ENCODE measurements at places on chromosomes 7 and 10.

DNA sequence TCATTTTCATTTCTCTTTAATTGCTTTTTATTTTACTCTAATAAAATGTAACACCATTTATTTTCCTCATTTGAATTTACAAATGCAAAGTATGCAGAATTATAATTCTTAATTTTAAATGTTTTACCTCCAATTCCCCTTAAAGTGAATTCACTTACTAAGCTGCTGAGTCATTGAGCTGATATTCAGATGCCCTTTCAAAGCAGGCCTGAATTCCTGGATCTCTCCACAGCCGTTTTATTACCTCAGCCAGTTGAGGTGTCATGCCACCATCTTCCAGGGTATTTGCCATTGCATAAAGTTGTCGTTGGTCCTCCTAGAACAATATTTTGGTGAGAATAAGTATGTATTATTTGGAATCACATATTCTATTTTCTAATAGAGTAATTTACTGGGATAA lies 33.2 kb downstream of the GNAT3 start:
- no peak overlapping the region for H3K4me3 ChIP-seq
- H3K27me3 ChIP-seq: no peaks in the 10 kb centered on the region
- DNase-seq: no peak

DNA sequence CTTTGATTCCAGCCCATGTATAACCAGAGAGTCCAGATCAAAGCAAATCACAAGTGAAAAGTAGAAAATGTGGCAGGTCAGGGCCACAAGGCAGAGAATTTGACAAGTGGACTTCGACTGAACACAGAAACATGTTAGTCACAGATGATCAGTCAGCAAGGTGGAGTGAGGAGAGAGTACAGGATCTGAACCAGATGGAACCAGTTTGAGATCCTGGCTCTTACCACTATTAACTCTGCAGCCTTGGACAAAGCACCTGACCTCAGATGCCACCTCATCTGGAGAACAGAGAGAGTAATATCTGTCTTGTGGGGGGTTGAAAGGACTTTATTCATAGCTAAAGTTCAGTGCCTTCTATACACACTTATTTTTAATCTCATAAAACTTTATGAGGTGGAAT lies 4.4 kb downstream of the MRLN start:
- no peaks in the 10 kb centered on the region for H3K4me1 ChIP-seq
- no peak for DNase-seq
- no peaks in the 10 kb centered on the region for H3K36me3 ChIP-seq
- H3K27me3 ChIP-seq: no peaks in the 10 kb centered on the region

DNA sequence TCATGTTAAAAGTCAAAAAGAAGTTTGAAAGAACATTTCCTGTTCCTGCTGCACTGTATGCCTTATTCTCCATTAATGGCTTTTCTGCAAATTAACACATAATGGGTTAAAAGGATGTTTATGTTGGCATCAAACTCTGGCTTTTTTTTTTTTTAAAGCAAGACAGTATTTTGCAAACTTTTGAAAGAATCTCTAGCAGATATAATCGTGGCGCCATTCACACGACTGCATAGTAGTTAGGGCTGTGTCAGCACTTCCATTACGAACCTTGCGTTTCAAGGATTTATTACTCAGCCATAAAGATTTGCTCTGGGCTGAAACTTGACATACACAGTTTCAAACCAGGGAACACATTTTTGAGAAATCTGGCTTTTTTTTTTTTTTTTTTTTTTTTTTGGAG lies 207.8 kb downstream of the DYNC1I1 start:
- H3K4me3 ChIP-seq: no peak overlapping the region
- H3K36me3 ChIP-seq: no peaks in the 10 kb centered on the region
- H3K27ac ChIP-seq: no peak overlapping the region

DNA sequence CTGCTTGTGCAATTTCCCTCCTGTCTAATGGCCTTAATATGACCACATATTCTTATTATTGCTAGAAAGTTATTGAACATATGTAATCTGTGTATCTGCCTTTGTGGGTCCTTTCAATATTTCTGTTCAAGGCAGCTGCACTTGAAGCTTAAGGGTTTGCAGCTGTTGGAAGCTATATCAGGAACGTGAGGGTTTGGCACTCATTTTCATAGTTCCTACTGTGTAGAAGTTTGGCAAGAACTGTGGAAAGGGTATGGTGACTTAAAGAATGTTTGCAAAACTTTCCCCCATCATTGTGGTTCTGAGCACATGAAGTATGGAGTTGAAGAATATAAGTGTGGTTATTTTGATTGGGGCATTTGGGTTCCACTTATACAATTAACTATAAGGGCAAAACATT lies 144.7 kb upstream of the SEMA3A start:
- H3K36me3 ChIP-seq: no peaks in the 10 kb centered on the region
- H3K4me1 ChIP-seq: 0 out of 2 replicates have a peak, but pooled peaks cover 4% of the 10 kb centered on the region
- no peak overlapping the region for H3K4me3 ChIP-seq

DNA sequence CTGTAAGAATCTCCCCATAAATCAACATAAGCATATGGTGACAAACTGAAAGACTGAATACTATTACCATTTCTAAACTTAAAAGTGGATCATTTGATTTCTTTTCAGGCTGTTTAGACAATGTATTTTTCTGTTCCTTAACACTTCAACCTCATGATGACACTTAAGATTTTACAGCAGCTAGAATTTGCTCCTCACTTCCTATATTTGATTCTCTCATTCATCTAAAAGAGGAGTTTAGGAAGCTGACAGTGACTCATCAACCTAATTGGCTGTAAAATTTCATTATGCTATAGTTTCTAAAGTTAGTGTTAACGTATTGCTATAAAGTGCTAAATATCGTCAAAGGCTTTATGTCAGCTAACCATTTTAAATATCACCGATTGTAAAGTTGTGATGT lies 478.7 kb downstream of the GRM8 start:
- no peak for DNase-seq
- no peaks in the 10 kb centered on the region for H3K27me3 ChIP-seq
- H3K36me3 ChIP-seq: no peaks in the 10 kb centered on the region
- no peaks in the 10 kb centered on the region for H3K4me1 ChIP-seq
- no peak overlapping the region for H3K27ac ChIP-seq
- H3K4me3 ChIP-seq: no peak overlapping the region

DNA sequence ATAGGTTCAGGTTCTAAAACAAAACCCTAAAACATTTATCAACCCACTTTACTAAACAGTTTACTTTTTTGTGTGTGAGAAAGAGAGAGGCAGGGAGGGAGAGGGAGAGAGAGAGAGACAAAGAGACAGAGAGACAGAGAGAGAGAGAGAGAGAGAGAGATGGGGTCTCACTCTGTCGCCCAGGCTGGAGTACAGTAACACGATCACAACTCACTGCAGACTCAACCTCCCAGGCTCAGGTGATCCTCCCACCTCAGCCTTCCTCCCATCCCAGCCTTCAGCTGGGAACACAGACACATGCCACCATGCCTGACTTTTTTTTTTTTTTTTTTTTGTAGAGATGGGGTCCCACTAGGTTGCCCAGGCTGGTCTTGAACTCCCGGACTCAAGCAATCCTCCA lies 52.9 kb downstream of the PARD3 start:
- H3K4me1 ChIP-seq: no peaks in the 10 kb centered on the region
- H3K27ac ChIP-seq: no peak overlapping the region
- H3K36me3 ChIP-seq: no peaks in the 10 kb centered on the region
- H3K27me3 ChIP-seq: no peaks in the 10 kb centered on the region

- H3K4me3 ChIP-seq: no peak overlapping the region
- DNase-seq: no peak
- no peak overlapping the region for H3K27ac ChIP-seq
- no peaks in the 10 kb centered on the region for H3K36me3 ChIP-seq
Measured at GRCh38 chr10:75408509-75408875, 6.9 kb upstream of the ZNF503 start.

DNA sequence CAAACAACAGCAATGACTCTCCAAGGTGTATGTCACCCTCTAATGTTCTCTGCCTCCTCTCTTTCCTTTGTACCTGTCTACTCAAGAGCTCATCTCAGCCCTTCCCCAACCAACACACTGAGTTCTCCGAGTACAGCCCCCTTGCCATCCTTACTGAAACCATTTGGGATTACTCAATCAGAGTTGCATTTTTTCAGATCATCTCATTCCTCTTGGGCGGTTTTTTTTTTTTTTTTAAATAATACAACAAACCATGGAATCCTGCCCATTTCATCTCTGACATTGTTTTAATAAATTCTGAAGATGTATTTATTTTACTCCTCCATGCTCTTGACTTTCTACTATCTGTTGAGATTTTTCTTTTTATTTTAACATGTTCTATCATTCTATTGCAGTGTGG lies 4.2 kb upstream of the CREB3L2 start:
- no peaks in the 10 kb centered on the region for H3K27me3 ChIP-seq
- H3K4me3 ChIP-seq: no peak overlapping the region
- DNase-seq: no peak
- H3K4me1 ChIP-seq: no peaks in the 10 kb centered on the region

DNA sequence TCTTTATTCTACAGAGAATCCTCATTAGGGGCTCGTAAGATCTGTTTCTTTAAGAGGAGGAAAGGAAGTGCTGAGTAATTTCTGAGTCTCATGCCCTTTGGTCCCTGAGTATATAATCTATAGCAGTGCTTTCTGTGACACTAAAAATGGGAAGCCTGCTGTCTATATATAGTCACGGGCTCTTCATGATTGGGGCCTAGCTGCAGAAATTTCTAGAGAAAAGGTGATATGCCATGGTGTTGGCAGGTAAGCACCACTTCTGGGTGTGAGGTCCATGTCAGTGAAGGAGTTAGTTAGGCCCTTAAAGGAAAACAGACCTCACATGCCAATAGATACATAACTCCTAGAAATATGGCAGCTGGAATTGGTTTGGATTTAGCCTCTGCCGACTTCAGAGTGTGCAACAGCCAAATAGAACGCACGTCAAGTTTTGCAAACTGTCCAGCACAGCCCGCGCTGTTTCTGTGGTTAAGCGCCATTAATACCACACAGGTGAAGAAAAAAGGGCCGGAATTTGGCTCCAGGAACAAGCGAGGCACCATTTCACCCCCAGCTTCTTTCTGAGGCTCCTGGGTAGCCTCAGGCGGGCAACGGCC lies 123.2 kb downstream of the TACC2 start:
- H3K27me3 ChIP-seq: no peaks in the 10 kb centered on the region
- no peak overlapping the region for H3K27ac ChIP-seq
- no peak for DNase-seq
- no peaks in the 10 kb centered on the region for H3K36me3 ChIP-seq
- no peak overlapping the region for H3K4me3 ChIP-seq

- H3K4me1 ChIP-seq: no peaks in the 10 kb centered on the region
- H3K36me3 ChIP-seq: no peaks in the 10 kb centered on the region
- H3K27me3 ChIP-seq: no peaks in the 10 kb centered on the region
- no peak overlapping the region for H3K4me3 ChIP-seq
- H3K27ac ChIP-seq: no peak overlapping the region
Measured at GRCh38 chr10:78944723-78945312, 123.9 kb upstream of the ZMIZ1 start.

GRCh38 chr7:106603346-106603745 lies 57.6 kb downstream of the CCDC71L start:
- no peak overlapping the region for H3K4me3 ChIP-seq
- no peaks in the 10 kb centered on the region for H3K27me3 ChIP-seq
- H3K27ac ChIP-seq: no peak overlapping the region

GRCh38 chr10:45471059-45471458 lies 97.0 kb downstream of the ALOX5 start:
- no peak overlapping the region for H3K27ac ChIP-seq
- no peak overlapping the region for H3K4me3 ChIP-seq
- peaks cover 15% of the 10 kb centered on the region for H3K4me1 ChIP-seq
- H3K27me3 ChIP-seq: no peaks in the 10 kb centered on the region
- DNase-seq: no peak

DNA sequence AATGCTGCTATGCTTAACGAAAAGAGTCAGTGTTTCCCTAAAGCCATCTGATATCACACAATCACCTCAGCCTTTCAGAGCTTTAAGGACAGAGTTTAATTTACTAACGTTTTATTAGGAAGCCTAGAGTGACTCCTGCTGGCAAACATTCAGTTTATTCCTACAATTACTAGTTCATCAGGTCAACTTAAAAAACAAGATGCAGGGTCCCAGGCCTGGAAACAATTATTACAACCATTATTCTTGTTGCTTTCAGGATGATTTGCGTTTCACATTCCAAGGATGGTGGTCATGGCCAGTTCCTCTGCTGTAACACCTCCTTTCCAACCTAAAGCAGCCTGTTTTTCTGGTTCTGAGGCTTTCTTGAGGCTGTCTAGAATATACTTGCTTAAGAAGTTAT lies 1.5 kb upstream of the FAM53B start:
- no peak for DNase-seq
- H3K4me1 ChIP-seq: peaks cover 18% of the 10 kb centered on the region
- no peak overlapping the region for H3K27ac ChIP-seq
- H3K36me3 ChIP-seq: no peaks in the 10 kb centered on the region
- H3K4me3 ChIP-seq: no peak overlapping the region

DNA sequence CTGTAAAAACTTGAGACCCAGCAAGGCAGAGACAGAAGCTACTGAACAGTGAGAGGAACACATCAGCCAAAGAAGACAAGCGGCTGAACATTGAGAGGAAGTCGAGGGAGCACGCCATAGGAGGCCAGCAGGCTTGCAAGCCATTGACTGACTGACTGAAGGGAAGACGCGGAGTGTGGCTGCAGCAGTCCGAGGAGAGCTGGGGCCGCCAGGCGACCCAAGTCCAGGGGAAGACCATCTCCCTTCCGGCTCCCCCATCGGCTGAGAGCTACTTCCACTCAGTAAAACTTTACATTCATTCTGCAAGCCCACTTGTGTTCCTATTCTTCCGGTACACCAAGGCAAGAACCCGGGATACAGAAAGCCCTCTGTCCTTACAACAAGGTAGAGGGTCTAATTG lies 167.3 kb upstream of the MBL2 start:
- no peaks in the 10 kb centered on the region for H3K4me1 ChIP-seq
- H3K27ac ChIP-seq: no peak overlapping the region
- no peak overlapping the region for H3K4me3 ChIP-seq

DNA sequence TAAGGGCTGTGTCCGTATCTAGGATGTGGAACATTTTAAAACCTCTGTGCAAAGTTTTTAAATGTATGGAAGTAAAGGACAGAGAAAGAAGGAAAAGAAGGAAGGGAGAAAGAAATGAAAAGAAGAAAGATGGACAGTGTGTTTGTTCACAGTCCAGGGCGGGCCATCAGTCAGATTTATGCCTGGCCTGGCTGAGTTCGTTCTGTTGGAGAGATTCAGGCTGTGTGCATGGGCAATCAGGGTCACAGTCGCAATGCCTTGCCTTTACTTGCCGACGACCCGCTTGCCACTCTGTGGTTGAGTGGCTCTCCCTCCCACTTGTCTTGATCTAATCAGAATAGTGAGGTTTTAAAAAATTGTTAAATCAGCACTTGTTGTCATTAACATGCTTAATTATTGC lies 369.4 kb upstream of the BMPER start:
- no peak overlapping the region for H3K27ac ChIP-seq
- no peaks in the 10 kb centered on the region for H3K36me3 ChIP-seq
- H3K4me1 ChIP-seq: no peaks in the 10 kb centered on the region
- no peak overlapping the region for H3K4me3 ChIP-seq
- no peak for DNase-seq

All from GM12878 (cell line).